ENCODE measurements at places on chromosomes 3 and 15.
A peak's percentile ranks its signal among the peaks of the same experiment; 100 is the strongest.

- no peak for DNase-seq
These were observed 29.5 kb upstream of the TGFBR2 start for GRCh38 chr3:30576946-30577345.

DNA sequence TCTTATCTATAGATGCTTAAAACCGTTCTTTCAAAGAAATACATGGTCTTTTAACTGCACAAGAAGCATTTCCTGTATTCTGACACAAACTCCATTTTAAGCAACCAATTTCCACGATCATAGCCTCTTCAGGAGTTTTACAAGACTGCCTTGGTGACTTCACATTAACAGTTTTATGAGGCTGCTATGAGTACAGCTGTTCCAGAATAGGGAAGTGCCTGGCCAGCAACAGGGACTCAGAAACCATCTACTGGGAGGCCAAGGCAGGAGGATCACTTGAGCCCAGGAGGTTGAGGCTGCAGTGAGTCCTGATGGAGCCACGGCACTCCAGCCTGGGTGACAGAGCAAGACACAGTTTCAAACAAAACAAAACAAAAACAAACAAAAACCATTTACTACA, 78.4 kb downstream of the B3GNT5 start:
- DNase-seq, result no peak

DNA sequence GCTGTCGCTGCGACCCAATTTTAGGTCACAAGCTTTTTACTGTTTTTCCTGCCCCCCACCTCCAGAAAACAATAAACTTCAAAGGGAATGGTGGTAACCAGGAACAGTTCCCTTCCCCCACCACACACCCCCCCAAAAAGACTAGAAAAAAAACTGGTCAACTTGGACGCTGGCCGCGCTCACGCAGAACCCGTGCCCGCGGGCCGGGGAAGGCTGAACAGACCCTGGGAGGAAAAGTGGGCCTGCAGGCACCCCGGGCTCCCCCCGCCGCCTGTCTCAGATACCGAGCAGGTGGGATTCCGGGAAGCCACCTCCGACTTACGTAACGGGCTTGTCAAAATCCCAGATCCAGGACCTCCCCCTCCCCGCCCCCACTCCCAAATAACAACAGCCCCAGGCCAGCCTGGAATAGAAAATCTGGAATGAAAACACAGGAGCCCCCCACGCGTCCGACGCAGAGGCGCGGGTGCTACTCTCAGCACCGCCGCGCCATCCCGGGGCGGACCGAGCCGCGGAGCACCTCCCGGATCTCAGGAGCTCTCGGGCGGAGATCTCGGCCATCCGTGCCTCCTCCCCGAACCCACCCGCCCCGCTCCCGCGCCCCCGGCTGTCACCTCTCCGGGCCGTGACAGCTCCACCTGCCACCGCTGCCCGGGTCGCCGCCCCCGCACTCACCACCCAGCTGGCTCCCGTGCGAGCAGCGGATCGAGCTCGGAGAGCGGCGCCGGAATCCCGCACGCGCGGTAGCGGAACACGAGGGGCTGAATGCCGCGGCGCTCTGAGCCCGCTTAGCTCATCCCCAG, 557 bp downstream of the DENND4A start:
- peak; percentile 49 for DNase-seq

DNA sequence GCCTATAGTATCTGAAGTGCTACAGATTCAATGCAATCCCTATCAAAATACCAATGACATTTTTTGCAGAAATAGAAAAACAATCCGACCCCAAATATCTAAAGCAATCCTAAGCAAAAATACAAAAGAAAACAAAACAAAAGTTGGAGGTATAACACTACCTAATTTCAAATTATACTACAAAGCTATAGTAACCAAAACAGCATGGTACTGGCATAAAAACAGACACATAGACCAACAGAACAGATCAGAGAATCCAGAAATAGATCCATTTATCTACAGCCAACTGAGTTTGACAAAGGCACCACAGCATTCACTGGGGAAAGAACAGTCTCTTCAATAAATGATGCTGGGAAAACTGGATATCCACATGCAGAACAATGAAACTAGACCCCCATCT, 23.8 kb upstream of the CDAN1 start:
- no peak for DNase-seq

DNA sequence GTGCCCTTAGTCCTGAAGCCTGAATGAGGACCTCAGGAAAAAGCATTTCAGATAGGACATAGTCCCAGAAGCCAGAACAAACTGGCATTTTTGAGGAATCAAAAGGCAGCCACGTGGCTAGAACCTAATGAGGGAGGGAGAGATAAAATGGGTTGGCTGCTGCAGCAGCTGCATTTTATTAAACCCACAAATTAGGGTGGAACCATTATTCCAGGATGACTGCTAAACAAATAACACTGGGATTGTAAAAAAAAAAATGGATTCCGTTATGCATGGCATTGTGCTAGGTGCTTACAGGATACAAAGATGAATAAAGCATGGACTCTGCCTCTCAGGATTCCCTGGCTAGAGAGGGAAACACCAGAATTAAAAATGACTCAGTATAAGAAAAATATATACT, 141.5 kb downstream of the SATB1 start:
- DNase-seq, result no peak

- DNase-seq, result peak; percentile 56
These were observed 951 bp downstream of the GPR62 start for GRCh38 chr3:51955893-51956770.

GRCh38 chr15:60299452-60300047, 98.2 kb downstream of the ANXA2 start:
- no peak for DNase-seq

GRCh38 chr15:22944651-22945050, 35.5 kb downstream of the CYFIP1 start:
- DNase-seq, result no peak

DNA sequence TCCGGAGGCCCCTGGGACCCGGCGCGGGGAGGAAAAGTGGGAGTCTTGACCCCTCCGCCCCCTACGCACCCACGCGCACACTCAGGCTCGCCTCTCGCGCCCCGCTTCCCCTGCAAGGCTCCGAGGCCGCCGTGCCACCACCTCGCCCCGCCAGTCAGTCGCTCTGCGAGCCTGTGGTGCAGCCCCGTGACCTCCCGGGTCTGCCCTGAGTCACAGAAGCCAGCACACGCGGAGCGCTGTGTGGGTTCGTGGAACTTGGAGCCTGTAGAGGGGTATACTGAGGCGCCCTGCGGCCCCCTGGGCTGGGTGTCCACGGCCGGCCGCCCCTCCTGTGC, 380 bp upstream of the ALS2CL start:
- peak; percentile 58 for DNase-seq

GRCh38 chr15:40043927-40044716, 5.1 kb upstream of the SRP14 start:
- DNase-seq, result no peak

GRCh38 chr3:196740481-196741248, 1.0 kb downstream of the PAK2 start:
- peak; percentile 45 for DNase-seq

DNA sequence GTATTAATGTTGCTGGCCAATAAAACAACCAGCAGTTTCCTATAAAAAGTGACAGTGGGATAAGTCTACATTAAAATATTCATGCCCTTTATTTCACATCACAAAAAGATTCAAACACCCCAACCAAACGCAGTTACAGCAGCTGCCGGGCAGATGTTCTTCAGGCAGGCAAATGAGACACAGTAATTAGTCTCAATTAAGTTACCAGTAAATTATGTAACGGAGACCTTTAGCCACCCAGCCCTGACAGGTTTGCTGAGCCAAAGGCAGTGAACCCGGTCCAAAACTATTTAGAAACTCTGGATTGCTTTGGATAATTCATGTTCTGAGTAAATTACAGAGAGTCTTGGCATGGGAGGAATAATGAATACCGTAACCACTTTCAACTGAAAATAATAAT, 289.2 kb upstream of the LYSMD4 start:
- no peak for DNase-seq

GRCh38 chr3:116007000-116007399, 383.7 kb downstream of the GAP43 start:
- DNase-seq, result no peak

DNA sequence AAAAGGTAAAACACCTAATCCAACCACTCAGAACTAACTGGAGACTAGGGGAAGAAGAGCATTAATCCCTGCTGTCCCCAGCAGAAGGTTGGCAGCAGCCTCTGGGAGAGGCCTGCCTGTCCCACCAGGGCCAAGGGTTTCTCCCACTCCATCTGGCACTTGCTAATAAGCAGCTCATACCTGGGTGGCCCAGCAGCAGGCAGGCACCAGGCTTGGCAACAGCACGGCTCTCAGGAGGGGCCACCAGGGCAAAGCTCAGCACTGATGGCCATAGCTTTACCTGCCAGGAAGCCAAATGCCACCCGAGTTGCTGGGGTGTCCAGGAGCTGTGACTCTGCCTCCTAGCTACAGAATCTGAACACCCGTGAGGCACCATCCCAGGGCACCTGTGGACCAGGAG, 58.3 kb downstream of the BOC start:
- DNase-seq, result no peak

DNA sequence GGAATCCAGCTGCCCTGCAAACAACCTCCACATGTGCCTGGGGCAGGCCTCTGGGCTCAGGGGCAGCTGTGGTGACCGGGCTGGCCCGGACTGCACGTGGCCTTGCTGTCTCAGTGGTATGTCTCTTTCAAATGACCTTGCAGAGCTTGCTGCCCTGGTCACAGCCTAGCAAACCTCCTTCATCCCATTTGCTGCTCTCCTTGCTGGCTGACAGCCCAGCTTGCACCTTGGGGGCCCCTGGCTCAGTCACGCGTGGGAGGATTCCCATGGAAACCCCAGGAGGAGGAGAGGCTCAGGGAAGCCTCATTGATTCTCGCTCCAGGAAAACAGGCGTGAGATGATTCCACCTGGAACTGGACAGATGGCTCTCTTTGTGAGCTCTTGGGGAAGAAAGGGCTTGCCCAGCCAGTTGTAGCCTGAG, 5.6 kb downstream of the SPSB4 start:
- DNase-seq, result no peak

DNA sequence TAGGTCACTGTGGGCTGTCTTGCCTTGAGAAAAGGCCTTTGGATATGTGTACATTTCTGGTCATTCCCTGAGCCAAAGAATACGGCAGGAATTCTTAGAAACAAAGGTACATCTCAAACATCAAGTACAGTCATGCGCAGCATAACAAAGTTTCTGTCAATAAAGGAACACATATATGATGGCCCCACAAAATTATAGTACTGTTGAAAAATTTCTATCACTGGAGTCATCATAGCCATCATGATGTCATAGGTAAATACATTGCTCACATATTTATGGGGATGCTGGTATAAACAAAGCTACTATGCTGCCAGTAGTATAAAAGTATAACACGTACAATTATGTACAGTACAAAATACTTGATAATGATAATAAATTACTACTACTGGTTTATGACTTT, 38.9 kb upstream of the NECTIN3 start:
- DNase-seq, result no peak

DNA sequence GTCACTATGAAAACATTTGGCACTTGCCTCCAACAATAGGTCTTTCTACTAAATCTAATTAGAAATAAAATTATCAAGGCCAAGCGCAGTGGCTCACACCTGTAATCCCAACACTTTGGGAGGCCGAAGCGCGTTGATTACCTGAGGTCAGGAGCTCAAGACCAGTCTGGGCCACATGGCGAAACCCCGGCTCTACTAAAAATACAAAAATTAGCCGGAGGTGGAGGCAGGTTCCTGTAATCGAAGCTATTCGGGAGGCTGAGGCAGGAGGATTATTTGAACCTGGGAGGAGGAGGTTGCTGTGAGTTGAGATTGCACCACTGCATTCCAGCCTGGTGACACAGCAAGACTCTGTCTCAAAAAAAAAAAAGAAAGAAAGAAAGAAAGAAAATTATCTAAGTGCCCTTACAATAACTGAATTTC, 1.6 kb upstream of the PLD1 start:
- no peak for DNase-seq

DNA sequence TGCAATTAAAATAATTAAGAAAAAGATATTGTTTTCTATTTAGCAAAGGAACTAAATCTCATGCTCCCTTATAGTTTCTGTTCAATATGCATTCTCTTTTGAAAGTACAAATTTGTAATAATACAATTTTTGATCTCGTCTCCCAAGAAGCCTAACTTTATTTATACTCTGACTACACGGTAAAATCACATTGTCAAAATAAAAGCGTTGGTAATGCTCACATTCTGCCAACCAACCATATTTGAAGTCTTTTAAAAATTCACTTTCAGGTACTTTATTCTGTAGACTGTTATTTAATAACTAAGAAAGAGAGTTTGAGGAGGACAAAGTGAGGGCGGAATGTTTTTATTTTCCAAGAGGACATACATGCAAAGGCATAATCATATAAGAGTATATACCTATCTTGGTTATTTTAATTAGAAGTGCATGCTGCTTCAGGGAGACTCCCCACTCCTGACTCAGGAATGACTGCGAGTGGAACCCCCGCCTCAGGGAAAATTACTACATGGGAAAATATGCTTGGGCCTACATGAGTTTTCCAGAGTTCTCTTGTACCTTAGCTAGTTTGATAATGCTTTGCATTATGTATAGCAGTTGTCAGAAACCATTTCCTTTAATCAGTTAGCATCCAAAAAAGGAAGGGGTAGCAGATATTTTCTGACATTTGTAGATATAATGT, 19.3 kb downstream of the MBNL1 start:
- no peak for DNase-seq

GRCh38 chr3:143881095-143881494, 32.8 kb upstream of the SLC9A9 start:
- DNase-seq, result no peak

- DNase-seq, result no peak
These were observed 16.4 kb downstream of the GRIP2 start for GRCh38 chr3:14523792-14524191.

GRCh38 chr3:45657853-45658252, 31.3 kb upstream of the SACM1L start:
- DNase-seq, result no peak

DNA sequence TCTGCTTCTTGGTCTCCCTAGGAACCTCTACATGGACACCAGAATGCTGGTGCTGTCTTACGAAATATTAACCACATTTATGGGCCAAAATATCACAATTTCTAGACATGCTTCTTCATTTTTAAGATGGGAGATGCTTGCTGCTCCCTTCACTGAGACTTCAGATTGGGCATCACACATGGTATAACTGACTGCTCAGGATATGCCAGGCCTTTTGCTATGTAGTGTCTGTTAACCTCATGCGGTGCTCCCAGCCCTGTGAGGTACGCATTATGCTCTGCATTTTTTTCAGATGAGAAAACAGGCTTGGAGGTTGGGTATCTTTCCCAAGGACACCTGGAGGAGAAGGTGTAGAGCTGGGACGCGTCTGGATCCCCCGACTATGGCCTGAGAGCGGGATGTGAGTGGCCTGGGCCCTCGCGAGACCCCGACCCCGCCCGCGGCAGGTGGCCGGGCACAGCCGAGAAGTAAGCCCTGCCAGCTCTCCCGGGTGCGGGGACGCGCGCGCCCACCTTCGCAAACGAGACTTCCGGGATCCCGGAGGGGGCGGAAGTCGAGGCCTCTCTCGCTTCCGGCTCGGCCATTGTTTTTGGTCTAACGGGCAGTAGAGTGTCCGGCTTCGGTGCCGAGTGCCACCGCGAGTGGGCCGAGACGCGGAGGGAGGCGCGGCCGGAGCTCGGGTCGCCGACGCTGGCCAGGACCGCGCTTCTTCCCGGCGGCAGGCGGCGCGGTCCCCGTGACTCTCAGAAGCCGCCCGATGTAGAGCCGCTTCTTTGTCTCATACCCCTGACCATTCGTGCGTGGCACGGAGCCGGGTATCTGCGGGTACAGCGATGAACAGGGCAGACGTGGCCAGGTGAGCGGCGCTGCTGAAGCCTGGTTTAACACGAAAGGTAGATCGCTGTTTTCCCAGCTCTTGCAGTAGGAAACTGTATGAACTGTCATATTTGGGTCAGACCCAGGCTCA, at the start of gene ZKSCAN7:
Gene ZKSCAN7, plus strand, starts transcription at position 568 of the 967 bp plus-strand sequence. CDS start 1,855 bp downstream, outside the sequence.
- DNase-seq, result peak; percentile 58

- DNase-seq, result peak; percentile 82
These were observed 1.1 kb upstream of the IGF1R start for GRCh38 chr15:98647026-98647773.

GRCh38 chr3:176951144-176951543, 246.1 kb downstream of the TBL1XR1 start:
- DNase-seq, result no peak

Measured in activated naive CD4-positive, alpha-beta T cell treated with anti-CD3 and anti-CD28 coated beads, Interleukin-2, amount 50 U/mL, for 16 hours (primary cell).